ENCODE measurements at places on chromosomes 13 and 19. TPM values are rescaled to one million over a fixed set of nuclear protein-coding genes. Genes with fewer than 3 reads are reported as not detected.
A peak's percentile ranks its signal among the peaks of the same experiment; 100 is the strongest.

DNA sequence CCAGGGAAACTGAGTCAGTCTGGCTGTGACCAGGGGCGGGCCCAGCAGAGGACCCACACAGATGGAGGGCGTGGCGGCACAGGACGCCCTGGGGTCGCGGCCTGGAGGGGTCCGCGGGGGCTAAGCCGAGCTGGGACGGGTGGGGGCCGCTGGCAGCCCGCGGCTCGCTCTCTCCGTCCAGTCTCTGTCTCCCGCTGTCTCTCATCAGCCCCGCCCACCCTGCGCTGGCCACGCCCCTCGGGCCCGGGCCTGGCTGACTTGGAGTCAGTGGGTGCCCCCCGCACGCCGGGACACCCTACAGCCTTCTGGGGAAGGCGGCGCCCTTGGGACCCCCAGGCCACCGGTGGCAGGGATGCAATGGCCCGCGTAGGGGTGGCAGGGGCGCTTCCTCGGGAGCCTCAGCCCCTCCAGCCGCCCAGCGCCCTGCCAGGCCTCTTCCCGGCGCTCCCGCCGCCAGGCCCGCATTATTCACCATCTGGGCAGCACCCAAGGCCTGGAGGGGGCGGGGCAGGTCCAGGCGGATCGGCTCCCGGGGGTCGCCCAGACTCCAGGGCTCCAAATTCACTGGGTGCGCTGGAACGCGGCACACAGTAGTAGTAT, at the start of gene TBXA2R:
Gene TBXA2R (minus strand): TSS at position 186 of the 600 bp plus-strand sequence. CDS start 6,241 bp downstream, outside the sequence.
- DNase-seq = peak; percentile 31

DNA sequence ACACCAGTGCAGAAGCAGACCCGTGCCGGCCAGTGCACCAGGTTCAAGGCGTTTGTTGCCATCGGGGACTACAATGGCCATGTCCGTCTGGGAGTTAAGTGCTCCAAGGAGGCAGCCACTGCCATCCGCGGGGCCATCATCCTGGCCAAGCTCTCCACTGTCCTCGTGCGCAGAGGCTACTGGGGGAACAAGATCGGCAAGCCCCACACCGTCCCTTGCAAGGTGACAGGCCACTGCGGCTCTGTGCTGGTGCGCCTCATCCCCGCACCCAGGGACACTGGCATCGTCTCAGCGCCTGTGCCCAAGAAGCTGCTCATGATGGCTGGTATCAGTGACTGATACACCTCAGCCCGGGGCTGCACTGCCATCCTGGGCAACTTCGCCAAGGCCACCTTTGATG, 10.1 kb downstream of the ZNF44 start:
- DNase-seq = no peak

- no peak for DNase-seq
These were observed 51.6 kb downstream of the SACS start for GRCh38 chr13:23381866-23382265.

DNA sequence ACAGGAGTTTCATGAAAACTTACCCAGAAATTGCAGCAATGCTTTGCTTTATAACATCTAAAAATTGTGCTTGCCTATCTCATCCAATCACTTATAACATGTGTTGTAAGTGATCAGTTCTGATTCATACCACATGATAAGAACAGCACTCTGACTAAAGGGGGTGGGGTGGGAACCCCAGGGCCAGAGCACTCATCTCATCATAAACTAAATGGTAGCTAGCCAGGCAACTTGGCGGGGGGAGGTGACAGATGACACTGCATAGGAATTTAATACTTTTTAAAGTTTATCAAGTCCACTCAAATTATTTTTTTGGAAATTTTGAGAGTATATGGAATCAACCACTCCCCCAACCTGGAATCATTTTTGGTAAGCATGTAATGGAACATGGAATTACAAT, 42.1 kb downstream of the FOXO1 start:
- DNase-seq = peak; percentile 40

DNA sequence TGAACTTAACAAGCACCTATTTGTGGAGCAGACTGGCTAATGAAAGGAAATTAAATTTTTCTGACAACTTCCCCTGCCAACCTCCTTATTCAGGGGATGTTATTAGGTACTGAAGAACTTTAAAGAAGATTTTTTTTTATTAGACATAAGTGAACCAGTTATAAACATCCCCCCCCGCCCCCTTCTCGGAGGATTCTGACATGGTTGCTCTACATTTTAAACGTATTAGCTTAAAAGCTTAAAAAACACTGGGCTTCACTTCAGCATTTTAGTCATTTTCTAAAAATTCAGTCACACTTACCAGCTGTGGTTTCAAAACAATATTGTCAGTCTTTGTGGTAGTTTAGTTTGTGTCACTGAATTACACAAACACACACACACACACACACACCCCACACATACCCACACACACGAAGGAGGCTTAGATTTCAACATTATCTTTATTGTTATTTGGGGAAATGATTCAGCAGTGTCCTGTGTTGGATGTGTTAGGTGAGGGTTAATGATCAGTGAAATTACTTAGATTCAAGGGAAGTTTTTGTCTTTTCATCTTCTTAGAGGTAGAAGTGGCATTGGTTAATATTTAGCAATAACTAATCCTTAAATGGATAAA, 145.7 kb downstream of the PCCA start:
- DNase-seq = peak; percentile 60

DNA sequence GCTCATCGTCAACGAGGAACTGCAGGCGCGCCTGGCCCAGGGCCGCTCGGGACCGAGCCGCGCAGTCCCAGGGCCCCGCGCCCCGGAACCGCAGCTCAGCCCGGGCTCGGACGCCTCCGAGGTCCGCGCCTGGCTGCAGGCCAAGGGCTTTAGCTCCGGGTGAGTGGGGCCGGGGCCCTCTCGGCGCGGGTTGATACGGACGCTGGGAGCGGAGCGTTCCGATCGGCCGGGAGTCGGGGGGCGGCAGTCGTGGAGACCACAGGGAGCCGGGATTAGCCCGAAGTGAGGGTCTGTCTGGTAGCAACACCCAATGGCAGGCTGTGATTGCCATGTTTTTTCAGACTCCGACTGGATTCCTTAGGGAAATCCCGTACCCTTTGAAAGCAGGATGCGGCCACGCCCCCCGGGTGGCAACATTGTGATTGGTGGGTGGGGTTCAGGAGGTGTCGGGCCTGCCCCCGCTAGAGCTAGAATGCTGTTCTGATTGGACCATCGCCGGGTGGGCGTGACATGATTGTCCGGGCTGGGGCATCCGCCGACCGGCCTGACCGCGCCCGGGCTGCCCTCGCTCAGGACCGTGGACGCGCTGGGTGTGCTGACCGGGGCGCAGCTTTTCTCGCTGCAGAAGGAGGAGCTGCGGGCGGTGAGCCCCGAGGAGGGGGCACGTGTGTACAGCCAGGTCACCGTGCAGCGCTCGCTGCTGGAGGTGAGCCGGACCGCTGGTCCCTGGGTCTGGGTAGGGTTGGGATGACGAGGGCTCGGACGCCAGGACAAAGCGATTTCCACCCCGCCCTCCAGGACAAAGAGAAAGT, 11.3 kb downstream of the EPS8L1 start:
- DNase-seq = peak; percentile 87

DNA sequence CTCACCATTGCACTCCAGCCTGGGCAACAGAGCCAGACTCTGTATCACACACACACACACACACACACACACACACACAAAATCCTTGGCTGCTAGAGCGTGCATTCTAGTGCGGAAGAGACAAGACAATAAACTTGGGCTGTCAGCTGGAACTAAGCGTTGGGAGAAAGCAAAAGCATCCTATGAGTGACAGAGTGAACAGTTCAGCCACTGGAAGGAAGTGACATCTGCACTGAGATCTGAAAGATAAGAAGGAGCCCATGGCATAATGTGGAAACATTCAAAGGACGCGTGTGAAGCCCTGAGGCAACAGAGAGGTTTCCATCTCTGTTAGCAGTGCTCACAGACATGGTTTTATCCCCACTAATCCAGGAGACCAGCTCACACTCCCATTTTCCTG, 3.5 kb upstream of the SLC1A5 start:
- no peak for DNase-seq

- DNase-seq = no peak
These were observed 789.0 kb downstream of the DIAPH3 start for GRCh38 chr13:59374691-59375090.

GRCh38 chr13:60494296-60494695, 97.3 kb downstream of the TDRD3 start:
- no peak for DNase-seq

Gene COL4A1
- total RNA-seq = 68.5 TPM

DNA sequence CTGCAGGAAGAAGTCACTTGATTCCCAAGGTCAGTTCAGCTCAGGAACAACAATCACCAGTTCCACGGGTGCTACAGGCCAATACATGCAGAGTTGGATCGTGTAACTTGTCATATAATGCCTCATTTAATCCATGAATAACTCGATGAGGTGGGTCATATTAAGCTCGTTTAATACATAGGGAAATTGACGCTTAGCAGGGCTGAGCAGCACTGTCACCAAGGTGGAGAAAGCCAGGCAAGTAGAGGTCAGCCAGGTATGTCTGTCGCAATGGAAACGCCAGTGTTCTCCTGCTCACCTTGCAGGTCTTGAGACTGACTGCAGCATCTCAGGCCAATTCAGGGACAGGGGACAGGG, 52.3 kb downstream of the CCDC70 start:
- no peak for DNase-seq

GRCh38 chr13:23777575-23777870, 111.7 kb downstream of the MIPEP start:
- DNase-seq = no peak

GRCh38 chr13:26985285-26985878, 186.2 kb downstream of the USP12 start:
- peak; percentile 73 for DNase-seq

Gene ZNF724
- total RNA-seq = 20.3 TPM

- no peak for DNase-seq
These were observed 16.0 kb downstream of the SMAD9 start for GRCh38 chr13:36903925-36904595.

DNA sequence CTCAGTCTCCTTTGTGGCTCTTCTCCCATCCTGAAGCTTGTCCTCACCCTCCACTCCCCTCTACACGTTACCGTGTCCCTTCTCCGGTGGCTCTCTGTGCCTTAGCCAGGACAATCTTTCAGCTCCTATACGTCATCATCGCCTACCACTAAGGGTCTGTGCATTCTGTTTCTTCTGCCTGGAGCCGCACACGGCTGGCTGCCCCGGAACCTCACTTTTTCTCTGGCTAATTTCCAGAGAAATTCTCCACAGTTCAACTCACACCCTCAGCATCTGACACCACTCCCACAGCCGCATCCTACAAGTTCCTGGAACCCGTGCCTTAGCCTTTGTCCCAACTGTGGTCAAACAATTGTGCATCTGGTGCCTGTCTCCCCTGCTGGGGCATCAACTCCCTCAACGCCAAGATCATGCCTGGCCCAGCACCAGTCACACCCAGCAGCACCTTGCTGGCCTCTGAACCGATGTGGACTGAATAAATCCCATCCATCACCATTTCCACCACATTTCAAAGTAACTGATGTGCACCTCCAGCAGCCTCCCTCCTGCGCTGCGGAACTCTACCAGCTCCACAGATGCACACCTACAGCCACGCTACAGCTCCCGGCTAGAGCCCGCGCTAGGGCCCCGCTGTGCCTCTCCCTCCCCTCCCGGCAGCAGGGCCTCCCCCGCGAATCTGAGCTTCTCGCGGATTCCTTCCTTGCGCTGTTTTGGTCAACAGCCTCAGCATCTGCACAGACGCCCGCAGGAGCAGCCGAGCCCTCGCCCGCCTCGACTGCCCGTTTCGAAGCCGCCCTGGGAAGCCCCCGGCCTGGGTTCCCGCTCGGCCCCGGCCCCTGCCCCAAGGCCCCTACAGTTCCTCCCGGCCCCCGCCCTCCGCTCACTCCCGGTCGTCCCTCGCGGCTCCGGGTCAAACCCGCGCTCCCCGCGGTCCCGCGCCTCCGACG, 689 bp downstream of the DCUN1D2 start:
- DNase-seq = peak; percentile 48

DNA sequence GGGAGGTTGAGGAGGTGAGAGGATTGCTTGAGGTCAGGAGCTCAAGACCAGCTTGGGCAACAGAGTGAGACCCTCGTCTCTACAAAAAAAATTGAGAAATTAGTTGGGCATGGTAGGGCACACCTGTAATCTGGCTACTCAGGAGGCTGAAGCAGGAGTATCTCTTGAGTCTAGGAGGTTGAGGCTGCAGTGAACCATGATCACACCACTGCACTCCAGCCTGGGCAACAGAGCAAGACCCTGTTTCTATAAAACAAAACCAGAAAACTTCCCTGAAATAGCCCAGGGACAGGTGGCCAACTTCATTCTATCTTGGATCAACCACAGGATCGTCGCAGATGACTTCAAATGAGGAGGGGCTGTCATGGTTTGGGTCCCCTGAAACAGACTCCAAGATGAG, 28.7 kb downstream of the COLGALT1 start:
- DNase-seq = no peak

- peak; percentile 53 for DNase-seq
These were observed 103.3 kb downstream of the DLEU7 start for GRCh38 chr13:50740052-50740741.

GRCh38 chr13:69580255-69580654, 527.4 kb upstream of the ATXN8OS start:
- DNase-seq = no peak

GRCh38 chr13:58804832-58805231, 1173.3 kb downstream of the PCDH17 start:
- DNase-seq = no peak

- no peak for DNase-seq
These were observed at the start of gene CYP2F1 for GRCh38 chr19:41114132-41114531. TSS of gene CYP2F1 (plus strand) at chr19:41114432. CDS start at chr19:41116189, 1,757 bp downstream.

DNA sequence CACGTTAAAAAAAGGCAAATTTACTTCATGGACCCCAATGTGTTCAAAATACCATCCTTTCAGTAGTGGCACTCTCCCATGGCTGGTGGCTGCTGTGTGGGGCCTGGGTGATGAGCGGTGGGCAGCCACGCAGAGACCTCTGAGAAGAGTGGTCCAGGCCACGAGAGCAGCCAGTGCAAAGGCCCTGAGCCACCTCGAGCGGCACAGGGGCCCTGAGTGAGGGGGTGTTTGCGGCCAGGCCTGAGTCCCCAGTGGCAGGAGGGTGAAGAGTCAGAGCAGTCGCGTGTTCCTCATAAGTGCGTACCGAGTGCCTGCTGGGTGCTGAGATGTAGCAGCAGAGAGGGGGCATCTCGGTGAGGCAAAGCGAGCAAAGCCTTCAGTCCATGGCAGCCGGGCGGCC, 7.0 kb downstream of the ZNF444 start:
- no peak for DNase-seq

Gene KCNC3
- not detected for total RNA-seq

DNA sequence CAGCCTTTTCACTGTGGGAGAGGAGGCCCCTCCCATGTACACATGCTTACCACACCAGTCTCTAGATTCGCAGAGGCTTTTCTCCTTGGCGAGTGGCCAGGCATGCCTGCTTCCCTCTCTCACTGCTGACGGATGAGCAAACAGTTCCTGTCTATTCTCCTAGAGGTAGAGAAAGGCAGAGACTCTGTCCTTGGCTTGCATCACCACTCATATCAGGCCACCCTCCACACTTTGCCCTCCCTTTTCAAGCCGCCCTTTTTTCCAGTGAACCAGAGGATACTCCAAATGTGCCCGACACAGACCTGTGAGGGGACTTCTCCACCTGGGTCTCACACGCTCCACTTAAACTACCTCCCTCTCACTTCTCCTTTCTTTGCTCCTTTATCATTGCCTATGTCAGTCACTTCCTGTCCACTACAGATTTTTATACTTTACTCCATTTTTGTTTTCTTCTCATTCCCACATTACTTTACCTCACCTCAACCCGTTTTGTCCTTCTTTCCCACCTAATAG, 284.6 kb downstream of the DNAJC15 start:
- peak; percentile 79 for DNase-seq

Gene URAD
- not detected for total RNA-seq

GRCh38 chr19:2043961-2044708, 6.9 kb downstream of the MKNK2 start:
- no peak for DNase-seq

Gene GTF2F1
- total RNA-seq = 59.4 TPM

All from LHCN-M2 (cell line).